Activated naive CD4-positive, alpha-beta T cell treated with anti-CD3 and anti-CD28 coated beads for 36 hours (primary cell): ENCODE measurements at places on chromosomes 16 and 17.

- DNase-seq = no peak
Observed at GRCh38 chr16:84889066-84889465, 69.3 kb downstream of the CRISPLD2 start.

- no peak for DNase-seq
Observed at GRCh38 chr16:71658771-71659170, 32.8 kb downstream of the MARVELD3 start.

- no peak for DNase-seq
Observed at GRCh38 chr17:49203796-49204195, 6.6 kb downstream of the GNGT2 start.

GRCh38 chr17:74892013-74892841 is 1.2 kb downstream of the FADS6 start:
- no peak for DNase-seq

- no peak for DNase-seq
Observed at GRCh38 chr17:57286399-57287105, 30.2 kb downstream of the MSI2 start.

DNA sequence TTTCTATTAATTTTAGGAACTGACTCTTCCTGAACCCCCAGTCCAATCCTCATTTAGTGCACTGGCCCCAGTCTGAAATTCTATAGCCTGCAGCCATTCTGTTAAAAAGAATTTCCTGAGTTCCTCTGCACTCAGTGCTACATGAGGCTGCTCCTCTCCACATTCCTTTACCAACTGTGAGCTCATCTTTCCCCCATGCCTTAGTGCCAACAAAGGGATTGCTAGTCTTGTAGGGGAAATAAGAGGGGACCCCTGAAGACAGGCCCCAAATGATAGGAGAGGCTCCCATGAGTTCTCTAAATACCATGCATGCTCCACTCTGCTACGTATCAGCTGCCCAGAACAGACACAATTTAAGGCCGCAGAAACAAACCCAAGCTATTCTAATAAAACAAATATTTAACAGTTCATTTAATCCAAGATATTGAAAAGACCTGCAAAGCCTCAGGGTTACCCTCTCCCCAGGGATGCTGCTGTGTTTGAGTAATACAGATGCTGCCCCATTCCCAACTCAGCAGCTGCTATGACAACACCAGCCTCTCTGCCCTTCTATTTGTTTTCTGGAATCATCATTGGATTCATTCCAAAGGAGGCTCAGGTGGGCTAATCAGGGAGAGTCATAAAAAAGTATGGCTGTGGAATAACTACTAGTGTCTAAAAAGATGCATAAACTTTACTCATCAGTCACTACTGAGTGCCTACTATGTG is 228.5 kb downstream of the TOX3 start:
- no peak for DNase-seq

DNA sequence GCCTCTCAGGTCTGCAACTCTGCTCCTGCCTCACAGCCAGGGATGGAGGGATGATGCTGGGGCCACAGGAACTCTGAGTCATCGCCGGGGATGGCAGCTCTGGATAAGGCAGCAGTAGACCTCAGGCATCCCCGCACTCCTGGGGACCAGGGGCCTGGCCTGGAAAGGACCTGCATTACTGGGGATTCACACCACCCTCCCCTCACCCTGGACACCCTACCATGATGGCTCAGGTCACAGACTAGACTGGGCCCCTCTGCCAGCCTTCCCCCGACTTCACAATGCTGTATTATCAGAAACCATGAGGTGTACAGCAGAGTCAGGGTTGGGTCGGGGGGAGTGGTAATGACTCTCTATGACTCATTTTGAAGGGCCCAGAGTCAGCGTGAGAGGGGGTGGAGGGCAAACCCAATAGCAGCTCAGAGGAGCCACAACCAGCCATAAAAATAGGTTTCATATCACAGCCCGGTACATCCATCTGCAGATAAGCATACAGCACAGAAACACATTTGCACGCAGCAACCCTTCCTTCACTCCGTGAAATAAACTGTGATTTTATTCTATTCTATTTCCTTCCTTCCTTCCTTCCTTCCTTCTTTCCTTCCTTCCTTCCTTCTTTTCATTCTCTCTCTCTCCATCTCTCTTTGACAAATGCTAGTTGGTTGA is 28.8 kb downstream of the DYNLRB2 start:
- peak; percentile 91 for DNase-seq

GRCh38 chr16:22736791-22737190 is 77.2 kb upstream of the HS3ST2 start:
- DNase-seq = no peak

GRCh38 chr16:14014284-14014625 is 56.9 kb upstream of the MRTFB start:
- no peak for DNase-seq
